Activated T-helper 1 cell treated with anti-CD3 and anti-CD28 coated beads, Interleukin-12 subunit alpha, Interleukin-12 subunit beta, Interleukin-2, Interleukin-4 antibody, amounts not matched to agents 30 ng/mL and 10 ng/mL and 1 ng/mL, durations not matched to agents 14 hours and 24 hours and 36 hours (primary cell): ENCODE measurements at places on chromosomes 4 and X.

- DNase-seq, result no peak
Measured at GRCh38 chr4:176794651-176795050, 1.9 kb upstream of the VEGFC start.

- DNase-seq, result no peak
Measured at GRCh38 chr4:1459081-1459721, 53.0 kb upstream of the NKX1-1 start.

- DNase-seq, result no peak
Measured at GRCh38 chr4:165398570-165398969, 19.8 kb downstream of the CPE start.

DNA sequence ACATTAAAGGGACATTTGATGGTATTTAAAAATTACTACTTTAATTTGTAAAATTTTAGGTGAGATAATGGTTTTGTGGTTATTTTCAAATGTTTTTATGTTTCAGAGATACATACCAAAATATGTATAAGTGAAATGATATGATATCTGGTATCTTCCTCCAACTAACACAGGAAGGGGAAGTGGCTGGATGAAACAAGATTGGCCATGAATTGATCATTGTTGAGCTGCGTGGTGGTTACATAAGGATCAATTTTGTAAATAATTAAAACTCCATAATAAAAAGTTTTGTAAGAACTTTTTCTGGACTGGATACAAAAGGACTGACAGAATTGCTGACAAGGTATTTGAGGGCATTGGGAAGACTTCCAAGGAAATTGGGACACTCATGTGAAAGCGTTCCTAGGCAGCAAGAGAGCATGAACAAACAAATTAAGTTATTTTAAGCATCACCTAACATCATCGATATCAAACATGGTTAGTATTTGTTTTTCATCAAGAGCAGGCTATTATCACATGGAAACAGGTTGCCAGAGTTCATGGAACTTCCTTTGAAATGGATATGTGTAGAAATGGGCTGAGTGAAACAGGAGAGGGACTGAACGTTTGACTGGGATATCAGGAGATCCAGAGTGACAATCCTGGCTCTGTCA lies 4.4 kb upstream of the PGM2 start:
- DNase-seq, result no peak

- no peak for DNase-seq
Measured at GRCh38 chrX:25674776-25675175, 463.4 kb upstream of the MAGEB18 start.

GRCh38 chr4:48665555-48666186 lies 114.4 kb downstream of the FRYL start:
- no peak for DNase-seq

DNA sequence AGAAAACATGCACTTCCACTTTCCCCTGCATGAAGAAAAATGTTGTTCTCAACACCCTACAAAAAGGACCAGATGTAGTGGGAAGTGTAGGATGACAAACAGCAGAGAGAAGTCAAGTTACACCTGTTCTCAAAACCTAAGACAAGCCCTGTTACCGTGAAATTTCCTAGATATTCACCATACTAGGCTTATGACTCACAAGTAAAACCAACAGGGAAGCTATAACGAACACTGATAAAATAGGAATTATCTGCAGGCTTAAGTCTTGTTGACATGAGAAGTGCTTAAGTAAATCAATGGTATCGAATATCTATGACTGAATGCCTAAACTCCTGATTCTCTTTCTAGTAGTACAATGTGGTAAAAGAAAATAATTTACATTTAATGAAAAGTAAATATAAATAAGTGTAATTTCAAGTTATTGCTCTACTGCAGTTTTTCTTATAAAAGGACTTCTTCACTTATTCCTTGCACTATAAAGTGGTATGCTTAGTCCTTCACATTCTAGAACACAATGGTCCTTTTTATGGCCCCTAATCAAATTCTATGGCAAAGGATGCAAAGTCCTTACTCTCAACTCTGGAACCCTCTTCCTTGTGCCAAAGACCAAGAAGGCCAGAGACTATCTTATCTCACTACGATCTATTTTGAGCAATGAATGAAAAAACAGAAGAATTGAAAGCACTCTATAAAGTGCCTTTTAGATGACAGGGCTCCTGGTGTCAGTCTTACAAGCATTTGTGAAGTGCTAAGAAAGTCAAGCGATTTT lies 19.6 kb downstream of the AP1S2 start:
- DNase-seq, result no peak

DNA sequence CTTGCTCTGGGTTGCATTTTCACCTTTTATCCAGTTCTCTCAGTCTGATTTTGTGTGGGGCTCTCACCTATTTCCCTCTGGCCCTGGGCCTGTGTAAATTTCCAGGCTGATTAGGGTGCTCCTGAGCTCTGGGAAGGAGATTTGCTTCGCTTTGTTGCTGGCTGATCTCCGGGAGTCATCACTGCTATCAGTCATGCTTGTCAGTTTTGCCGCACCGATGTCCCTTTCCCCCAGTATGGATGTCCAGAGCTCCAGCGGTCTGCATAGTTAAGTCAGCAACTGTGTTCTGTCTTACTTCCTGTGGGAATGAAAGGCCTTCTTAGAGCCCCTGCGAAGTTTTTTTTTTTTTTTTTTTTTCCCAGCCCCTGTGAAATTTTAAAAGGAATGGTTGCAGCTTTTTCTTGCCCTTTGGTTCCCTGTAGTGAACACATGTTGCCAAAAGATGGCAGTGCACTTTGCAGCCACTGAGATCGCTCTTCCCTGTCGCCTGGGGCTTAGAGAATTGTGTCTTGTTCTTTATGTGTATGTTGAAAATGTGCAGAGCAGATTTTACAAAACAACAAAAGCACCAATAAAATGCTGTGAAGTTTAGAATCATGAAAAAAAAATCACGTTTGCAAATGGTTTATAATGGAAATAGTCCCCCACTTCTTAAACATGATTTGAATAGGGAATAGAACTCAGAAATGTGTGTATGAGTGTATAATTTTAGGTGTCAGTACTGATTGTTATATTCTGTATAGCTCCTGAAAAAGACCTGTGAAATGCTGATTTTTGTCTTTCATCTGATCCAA lies 109.1 kb upstream of the SLC4A4 start:
- DNase-seq, result no peak

DNA sequence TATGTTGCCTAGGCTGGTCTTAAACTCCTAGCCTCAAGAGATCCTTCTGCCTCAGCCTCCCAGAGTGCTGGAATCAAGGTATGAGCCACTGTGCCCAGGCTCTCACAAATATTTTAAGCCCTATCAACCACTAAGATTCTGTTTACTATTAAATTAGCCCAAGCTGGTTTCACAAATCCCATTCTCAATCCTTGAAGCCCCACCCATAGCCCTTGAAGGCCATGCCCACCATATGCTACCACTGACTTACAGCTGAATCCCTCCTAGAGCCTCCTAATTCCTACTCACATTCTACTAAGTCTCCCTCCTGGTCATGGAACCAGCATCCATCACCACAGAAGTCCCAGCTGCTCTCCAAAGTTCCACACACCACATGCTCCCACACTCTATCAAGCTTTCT lies 9.7 kb downstream of the GRIPAP1 start:
- no peak for DNase-seq

- no peak for DNase-seq
Measured at GRCh38 chr4:186727169-186727976, 3.7 kb upstream of the FAT1 start.

- DNase-seq, result no peak
Measured at GRCh38 chrX:23386726-23387125, 52.1 kb downstream of the PTCHD1 start.

DNA sequence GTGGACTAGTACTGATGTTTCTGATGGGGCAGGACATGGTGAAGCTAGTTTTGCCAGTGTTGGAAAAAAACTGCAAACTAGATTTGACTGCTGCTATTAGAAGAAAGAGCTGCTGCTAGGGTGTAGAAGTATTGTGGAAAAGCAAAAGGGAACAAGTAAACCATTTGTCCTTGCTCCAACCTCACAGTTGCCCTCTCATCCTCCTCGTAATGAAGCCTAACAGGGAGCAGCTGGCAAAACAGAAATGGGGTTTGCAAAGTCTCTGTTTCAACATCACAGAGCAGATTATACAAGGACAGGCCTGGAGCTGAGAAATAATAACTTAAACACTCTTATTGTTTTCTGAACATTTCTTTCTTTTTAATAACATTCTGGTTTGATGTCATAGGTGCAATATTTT lies 346.2 kb downstream of the MAGEB5 start:
- no peak for DNase-seq

GRCh38 chr4:154603033-154603943 lies 9.2 kb downstream of the FGG start:
- no peak for DNase-seq

DNA sequence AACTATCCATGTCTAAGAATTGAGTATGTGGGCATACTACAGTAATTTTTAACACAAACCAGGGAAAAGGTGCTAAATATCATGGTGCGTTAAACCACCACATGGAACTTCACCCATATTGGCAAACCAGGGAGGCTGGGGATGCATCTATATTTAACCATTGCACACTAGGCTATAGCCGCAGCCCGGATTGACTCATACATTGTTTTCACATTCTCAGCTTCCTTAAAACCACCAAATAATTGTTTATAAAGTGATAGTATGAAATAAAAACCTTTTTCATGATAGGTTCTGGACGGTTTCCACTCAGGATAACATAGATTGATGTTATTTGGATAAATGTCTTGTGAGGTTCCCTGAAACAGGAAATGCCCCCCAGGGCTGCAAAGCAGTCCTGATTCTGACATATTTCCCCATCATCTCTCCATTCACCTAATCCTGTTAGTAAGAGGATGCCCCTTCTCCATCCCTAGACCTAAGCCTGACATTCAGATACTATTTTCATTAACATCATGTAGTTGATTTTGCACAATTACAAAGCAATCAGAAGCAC lies 7.9 kb downstream of the COL25A1 start:
- DNase-seq, result no peak

DNA sequence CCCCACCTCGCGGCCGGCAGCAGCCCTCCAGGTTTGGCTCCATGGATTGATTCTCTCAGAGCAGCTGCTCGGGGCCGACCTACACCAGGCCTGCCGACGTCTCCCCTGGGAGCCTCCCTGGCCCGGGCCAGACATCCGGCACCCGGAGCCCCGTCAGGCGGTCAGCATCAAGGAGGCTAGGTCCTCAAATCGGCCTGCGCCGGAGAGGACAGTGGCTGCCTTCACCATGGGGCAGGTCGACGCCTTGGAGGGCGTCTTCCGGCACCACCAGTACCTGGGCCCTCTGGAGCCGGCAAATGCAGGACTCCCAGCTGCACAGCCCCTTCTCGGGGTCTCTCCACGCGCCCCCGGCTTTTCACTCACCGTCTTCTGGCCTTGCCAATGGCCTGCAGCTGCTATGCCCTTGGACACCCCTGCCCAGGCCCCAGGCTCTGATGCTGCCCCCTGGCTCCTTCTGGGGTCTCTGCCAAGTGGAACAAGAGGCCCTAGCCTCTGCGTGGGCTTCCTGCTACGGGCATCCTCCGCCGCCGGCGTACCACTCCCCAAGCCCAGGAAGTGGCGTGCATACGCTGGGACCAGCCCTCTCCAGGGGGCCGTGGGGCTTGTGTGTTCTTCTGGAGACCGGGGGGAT lies 341.8 kb downstream of the MAGEB5 start:
- no peak for DNase-seq
